ENCODE measurements at places on chromosomes 3 and 15.

DNA sequence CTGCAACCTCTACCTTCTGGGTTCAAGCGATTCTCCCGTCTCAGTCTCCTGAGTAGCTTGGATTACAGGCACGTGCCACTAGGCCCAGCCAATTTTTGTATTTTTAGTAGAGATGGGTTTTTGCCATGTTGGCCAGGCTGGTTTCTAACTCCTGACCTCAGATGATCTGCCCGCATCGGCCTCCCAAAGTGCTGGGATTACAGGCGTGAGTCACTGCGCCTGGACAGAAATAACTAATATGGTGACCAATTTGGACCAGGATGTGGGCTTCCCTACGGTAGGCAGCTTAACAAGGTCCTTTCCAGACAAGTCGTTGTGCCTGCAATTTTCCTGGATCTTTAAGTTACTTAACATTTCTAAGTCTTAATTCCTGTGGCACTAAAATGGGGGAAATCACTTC, 14.8 kb downstream of the WDR53 start:
- no peak for DNase-seq

- DNase-seq: no peak
Observed at GRCh38 chr15:26630857-26631256, 142.0 kb downstream of the GABRB3 start.

- DNase-seq: no peak
Observed at GRCh38 chr3:10533737-10534023, 28.3 kb upstream of the ATP2B2 start.

DNA sequence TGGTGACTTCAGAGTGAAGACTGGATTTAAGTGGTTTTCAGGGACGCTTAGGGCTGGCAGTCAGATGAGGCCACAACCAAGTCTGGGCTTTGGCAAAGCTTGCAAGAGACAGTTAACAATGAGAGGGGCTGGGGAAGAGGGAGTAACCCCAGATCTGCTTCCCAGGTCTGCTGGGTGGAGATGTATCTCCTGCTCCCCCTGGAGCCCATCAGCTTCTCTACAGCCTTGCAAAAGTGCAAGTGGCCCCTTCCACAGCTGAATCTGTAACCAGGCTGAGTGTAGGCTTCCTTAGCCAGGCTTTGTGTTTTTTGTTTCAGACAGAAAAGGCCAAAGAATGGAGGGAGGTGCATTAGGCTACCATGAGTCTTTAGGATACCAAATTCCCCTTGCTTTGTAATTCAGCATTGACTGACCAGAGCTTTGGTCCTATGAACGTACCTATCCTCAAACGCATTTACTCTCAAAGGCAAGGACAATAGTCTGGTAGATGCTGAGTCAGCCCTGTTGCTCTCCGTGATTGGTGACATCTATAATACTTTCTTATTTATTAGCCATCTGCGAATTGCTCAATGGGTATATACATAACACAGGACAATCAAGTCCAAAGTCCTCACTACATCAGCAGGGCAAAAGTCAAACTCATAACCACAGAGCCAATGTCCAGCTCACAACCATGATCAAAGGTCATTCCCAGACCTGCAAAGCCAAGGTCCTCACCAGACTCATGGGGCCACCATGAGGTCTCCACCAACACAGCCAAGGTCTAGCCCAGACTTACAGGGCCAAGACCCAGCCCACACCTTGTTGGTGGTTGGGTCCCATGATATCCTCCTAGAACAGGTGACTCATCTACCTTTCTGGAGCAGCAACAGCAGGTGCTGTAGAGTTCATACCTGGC, 17.1 kb downstream of the CCDC13 start:
- DNase-seq: no peak

GRCh38 chr15:47506329-47507100, 210.8 kb upstream of the SEMA6D start:
- no peak for DNase-seq

Data from stimulated activated CD4-positive, alpha-beta T cell treated with anti-CD3 and anti-CD28 coated beads, TNF-alpha, amount 100 ng/mL, for 24 hours (primary cell).